Fibroblast of lung (primary cell): ENCODE measurements at places on chromosomes 4 and X. TPM values are rescaled to one million over a fixed set of nuclear protein-coding genes. Genes with fewer than 3 reads are reported as not detected.

MAGEA10 gene
- polyA plus RNA-seq: not detected in 2 replicates

- DNase-seq: peak; percentile 73
Measured at GRCh38 chr4:174631901-174632758, 109.8 kb upstream of the HPGD start.

DNA sequence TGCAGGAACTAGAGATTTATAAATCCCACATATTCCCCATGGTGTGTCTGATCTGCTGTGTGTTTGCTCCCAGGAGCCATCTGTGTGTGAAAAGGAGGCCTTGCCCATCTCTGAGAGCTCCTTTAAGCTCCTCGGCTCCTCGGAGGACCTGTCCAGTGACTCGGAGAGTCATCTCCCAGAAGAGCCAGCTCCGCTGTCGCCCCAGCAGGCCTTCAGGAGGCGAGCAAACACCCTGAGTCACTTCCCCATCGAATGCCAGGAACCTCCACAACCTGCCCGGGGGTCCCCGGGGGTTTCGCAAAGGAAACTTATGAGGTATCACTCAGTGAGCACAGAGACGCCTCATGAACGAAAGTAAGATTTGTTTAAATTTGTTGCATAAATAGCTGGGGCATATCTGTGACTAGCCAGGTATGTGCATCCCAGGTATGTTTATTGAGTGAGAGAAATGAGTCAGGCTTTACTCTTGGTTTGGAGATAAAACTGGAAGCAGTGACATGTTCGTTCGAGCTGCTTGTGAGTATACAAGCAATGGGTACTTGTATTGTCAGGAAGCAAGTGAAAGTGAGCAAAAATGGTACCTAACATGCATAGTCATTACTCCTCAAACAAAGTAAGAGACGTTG lies 89.5 kb downstream of the PTTG2 start:
- DNase-seq: no peak

- DNase-seq: peak; percentile 88
Measured at GRCh38 chr4:106062452-106062875, 167.2 kb downstream of the NPNT start.

DNA sequence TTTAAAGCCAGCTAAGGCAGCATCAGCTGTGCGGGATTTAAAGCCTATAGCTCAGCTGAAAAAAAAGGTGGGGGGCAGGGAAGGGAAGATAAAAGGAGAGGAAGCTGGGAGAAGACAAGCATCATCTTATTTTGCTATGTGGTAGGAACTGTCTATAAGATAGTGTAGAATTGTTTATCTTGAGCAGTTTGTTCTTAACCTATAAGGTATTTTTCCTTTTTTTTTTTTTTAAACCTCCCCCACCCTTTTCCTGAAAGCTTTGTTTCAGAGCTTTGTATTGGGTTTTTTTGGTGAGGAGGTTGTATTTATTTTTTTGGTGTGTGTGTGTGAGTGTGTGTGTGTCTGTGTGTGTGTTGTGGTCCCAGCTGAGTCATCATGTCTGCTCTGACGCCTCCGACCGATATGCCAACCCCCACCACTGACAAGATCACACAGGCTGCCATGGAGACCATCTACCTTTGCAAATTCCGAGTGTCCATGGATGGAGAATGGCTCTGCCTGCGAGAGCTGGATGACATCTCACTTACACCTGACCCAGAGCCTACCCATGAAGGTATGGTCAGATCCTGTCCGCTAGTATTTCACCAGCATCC lies 531 bp downstream of the RUFY3 start:
- peak; percentile 75 for DNase-seq

- peak; percentile 32 for DNase-seq
Measured at GRCh38 chr4:108361446-108361820, 192.7 kb upstream of the LEF1 start.

- DNase-seq: peak; percentile 84
Measured at GRCh38 chrX:133645977-133646718, 230.9 kb upstream of the GPC4 start.

- peak; percentile 49 for DNase-seq
Measured at GRCh38 chr4:38290366-38290765, 330.2 kb downstream of the PTTG2 start.

DNA sequence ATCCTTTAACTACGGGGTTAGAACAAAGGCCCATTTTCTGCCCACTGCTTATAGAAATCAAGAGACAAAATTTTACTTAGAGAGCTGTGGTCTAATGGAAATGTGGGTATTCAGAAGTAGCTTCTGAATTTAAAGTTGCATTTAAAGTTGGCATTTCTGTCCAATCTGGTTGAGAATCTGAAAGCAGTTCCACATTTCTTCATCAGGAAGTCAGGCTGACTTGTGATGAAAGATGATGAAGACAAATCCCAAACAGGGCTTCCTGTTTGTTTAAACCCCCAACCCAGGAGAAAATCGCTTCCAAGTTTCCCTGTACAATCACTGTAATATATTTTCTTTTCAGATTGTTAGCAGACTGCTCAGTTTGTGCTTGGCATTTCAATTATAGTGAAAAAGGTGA lies 345.3 kb downstream of the SPRY1 start:
- peak; percentile 35 for DNase-seq

DNA sequence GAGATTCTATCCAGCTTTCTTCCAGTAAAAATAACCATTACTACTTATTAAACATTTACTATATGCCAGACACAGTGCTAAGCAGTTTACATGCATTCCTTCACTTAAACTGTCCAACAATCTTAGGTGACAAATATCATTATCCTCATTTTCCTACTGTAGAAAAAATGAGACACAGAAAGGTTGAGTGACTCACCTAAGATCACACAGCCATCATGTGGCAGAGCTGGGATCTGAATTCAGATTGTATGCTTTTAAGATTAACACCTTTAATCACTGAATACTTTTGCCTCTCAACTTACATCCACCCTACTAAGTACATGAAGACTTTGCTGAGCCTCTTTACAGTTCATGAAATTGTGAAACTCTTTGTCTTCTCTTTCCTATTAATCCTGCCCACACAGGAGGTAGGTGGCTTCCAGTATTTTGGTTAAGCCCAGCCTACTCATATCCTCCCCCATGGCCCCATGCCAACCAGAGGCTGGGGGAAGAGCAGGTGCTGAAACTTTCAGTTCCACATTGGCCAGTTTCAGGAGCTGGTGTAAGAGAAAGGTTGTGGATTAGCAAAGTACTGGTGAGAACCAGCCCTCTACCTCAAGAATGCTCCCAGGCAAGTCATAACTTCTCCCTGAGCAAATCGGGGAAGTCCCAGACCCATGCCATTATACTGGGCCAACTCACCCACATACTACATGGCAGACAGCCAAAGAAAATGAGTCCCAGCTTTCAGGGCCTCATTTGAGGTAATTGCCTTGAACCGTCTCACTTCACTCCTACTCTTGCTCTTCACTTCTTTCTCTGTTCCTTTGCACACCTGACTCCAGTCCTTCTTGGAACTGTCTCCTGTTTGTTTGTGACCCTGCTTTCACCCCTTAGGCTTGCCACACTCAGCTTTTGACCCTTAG lies 211.1 kb downstream of the GUCY2F start:
- peak; percentile 20 for DNase-seq

CFAP299 gene
- polyA plus RNA-seq: 0.79 and 1.3 TPM in 2 replicates
